ENCODE measurements at places on chromosomes 2 and 18. TPM values are rescaled to one million over a fixed set of nuclear protein-coding genes. Genes with fewer than 3 reads are reported as not detected.

- no peak for DNase-seq
Observed at GRCh38 chr2:4214444-4215205, 511.2 kb downstream of the DCDC2C start.

GRCh38 chr2:10759151-10759714 is 37.8 kb downstream of the ATP6V1C2 start:
- no peak for DNase-seq

DNA sequence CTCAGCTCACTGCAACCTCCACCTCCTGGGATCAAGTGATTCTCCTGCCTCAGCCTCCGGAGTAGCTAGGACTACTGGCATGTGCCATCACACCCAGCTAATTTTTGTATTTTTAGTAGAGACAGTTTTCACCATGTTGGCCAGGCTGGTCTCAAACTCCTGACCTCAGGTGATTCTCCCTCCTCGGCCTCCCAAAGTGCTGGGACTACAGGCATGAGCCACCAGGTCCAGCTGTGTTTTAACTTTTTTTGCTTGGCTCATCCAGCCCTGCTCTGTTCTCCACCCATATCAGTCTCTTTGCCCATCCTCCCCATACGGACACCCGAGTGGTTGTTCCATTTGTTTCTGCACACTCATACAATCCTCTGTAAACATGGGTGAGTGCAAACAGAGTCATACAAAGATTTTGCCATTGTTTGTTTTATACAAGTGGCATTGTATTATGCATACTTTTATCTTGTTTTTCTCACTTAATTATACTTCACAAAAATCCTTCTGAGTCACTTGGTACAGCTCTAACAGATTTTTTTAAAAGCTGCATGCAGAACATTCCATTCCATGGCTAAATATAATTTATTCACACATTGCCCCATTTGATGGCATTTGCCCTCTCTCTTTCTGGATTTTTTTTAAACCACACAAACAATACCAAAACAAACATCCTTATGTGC is 5.3 kb downstream of the APOB start:
- no peak for DNase-seq

DNA sequence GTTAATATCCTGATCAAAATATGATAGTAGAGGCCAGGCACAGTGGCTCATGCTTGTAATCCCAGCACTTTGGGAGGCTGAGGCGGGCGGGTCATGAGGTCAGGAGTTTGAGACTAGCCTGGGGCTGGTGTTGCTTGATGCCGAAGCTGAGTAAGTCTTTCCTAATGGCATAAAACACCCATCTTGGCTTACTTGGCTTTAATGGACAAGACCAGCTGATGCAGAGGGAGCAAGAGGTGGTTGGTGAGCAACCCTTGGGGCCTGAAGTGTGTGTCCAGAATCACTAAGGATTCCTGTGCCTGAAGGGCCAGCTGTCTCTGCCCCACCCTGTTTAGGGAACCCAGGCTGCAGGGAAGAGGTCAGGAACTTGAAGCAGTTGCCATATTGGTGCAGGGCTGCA is 217.2 kb downstream of the ARL4C start:
- DNase-seq, result no peak

The G6PC2 gene
- total RNA-seq, result not detected

Data from progenitor cell of endocrine pancreas (in vitro differentiated cells).